ENCODE measurements at places on chromosomes 12 and 14. TPM values are rescaled to one million over a fixed set of nuclear protein-coding genes. Genes with fewer than 3 reads are reported as not detected.

Gene PRR4
- total RNA-seq = 1.6 TPM

Gene CRIP1
- total RNA-seq = 1,965 TPM

Gene CLEC4D
- not detected for total RNA-seq

Gene TBC1D30
- total RNA-seq = 1.5 TPM

Gene RAPGEF3
- total RNA-seq = 0.81 TPM

Measured in A549 treated with CORT108297 at 1 μM for 4 hours (cell line).